Midbrain (tissue), 1 donor: ENCODE measurements at places on chromosomes 4 and X.

GRCh38 chr4:98383431-98384106 lies 122.4 kb downstream of the RAP1GDS1 start:
- DNase-seq, result no peak

GRCh38 chr4:7389719-7390118 lies 45.0 kb downstream of the PSAPL1 start:
- no peak for DNase-seq

DNA sequence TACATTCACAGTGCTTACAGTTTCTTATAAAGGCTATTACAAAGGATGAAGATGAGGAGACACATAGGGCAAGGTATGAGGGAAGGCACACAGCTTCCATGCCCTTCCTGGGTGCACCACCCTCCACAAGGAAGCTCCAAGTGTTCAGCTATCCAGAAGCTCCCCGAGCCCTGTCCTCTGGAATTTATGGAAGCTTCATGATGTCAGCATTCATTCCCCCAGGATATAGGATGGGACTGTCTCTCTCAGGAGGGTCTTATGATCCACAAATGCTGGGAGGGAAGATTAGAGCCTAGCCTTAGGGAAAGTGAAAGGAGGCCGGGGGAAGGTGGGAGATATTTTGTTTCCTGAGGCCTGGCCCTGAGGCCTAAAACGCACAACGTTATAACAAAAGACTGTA lies 236.0 kb downstream of the ANK2 start:
- no peak for DNase-seq

- no peak for DNase-seq
Observed at GRCh38 chr4:86054286-86055032, 305.4 kb downstream of the MAPK10 start.

- no peak for DNase-seq
Observed at GRCh38 chr4:151583157-151583914, 174.4 kb downstream of the FHIP1A start.

- DNase-seq, result no peak
Observed at GRCh38 chr4:144906181-144906925, 191.6 kb downstream of the ANAPC10 start.

DNA sequence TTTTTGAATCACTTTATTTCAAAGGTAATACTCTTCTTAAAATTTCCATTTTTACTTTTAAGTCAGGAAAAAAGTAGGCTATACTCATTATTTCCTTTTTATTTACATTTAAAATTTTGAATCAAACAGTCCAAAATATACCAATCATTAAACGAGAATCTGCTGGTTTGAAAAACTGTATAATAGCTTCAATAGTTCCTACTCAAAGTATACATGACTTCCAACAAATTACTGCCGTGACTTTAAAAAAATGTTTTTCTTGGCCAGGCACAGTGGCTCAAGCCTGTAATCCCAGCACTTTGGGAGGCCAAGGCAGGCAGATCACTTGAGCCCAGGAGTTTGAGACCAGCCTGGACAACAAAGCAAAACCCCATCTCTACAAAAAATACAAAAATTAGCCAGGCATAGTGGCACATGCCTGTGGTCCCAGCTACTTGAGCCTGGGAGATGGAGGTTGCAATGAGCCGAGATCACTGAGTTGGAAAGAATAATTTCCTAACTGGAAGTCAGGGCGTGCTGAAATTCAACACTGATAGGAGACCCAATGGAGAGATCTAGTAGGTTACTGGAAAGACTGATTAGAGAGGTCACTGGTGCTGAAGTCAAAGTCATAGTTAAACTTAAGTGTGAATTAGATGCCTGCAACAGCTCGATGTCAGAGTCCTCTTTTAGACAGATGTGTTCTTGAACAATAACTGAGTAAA lies 9.0 kb downstream of the KLHL8 start:
- no peak for DNase-seq

DNA sequence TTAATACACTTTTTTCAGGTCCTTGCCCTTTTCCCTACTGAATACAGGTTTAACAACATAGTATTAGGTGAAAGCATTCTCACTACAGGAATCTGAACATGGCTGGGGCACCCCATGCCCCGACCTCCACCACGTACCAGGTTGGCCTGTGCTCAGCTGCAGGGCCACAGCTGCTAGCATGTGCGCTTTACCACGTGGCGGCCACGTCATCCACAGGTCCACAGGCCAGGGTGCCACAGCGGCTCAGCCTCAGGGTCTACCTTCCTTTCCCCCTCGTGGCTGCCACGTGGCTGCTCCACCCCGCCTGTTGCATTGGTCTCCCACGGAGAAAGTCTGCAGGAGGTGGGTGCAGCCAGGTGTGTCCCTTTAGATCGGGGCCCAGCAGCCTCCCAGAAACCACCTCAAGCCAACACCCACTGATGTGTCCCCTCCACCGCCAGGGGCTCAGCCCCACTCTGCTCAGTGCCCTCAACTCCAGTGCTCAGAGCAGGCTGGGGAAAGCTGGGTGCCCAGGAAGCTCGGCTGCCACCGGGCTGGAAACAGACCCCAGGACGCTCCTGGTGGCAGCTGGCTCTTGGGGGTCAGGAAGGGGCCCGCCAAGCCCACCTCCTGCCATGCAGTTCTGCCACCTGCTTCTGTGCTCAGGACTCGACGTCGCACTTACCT lies 17.8 kb downstream of the CTBP1 start:
- DNase-seq, result no peak

DNA sequence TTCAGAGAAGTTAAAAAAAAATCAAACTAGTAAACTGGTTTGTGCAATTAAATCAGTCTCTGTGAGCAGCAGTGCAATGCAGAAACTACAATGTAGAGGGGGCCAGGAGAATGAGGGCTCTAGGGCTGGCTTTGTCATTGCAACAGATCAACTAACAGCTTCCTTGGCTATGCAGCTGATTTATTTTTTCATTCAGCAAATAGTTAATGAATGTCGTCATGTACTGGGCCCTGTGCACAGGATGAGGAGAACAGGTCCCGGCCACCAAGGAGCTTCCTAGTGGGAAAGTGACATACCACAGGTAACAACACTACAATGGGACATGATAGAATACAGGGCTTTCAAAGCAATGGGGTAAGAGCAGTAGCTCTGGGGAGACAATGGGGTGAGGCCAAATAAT lies 190.1 kb downstream of the NSUN7 start:
- no peak for DNase-seq

- no peak for DNase-seq
Observed at GRCh38 chrX:110944751-110945675, 149.4 kb upstream of the CHRDL1 start.

DNA sequence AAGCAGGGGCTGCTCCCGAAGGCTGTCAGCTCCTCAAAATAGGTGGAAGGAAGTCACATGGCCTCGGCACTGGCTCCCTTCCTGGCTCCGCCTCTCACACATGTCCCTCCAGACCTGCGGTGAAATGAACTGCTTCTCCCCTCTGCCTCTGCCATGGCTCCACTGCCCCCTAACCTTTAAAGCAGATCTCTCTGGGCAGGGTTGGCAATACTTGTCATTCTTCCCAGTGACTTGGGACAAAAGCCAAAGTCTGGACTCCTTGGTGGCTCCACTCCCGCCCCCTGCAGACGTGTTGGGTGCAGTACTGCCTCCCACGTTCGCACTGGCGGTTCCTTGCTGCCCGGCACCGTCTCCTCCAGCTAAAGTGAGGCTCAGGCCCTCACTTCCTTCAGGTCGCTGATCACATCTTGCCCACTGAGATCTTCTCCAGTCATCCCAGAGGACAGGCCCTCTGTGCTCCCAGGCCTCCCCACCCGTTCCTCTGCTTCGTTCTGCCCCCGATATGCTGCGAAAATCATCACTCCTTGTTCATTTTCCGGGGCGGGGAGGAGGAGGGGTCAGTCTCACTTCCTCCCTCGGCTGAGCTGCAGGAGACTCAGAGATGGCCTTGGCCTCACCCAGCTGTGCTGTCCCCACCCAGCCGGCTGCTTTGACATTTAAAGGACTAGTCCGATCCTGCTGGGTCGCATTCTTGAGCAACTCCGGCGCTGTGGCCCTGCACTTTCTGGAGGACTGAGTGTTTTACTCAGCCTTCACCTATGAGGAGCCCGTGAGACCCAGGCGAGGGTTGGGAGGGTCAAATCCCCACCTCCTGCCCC lies 97.4 kb downstream of the PHKA2 start:
- peak; percentile 29 for DNase-seq

DNA sequence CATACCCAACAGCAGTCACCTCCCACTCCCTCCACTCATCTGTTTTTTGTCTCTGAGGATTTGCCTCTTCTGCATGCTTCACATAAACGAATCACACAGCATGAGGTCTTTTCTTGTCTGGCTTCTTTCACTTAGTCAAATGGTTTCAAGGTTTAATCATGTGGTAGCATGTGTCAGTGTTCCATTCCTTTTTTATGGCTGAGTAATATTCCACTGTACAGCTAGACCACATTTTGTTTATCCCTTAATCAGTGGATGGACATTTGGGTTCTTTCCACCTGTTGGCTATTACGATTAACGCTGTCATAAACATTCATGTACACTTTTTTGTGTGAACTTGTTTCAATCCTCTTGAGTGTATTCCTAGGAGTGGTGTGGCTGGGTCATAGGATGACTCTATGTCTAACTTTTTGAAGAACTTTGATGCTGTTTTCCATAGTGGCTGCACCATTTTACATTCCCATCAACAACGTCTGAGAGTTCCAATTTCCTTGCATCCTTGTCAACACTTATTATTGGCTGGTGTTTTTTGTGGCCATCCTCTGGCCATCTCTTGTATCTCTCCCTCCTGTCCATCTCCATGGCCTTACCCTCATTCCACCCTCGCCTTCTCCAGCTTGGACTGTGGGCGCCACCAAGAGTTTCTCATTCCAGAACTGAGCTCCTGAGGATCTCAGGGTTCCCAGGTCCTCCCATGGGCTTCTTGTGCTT lies 12.4 kb upstream of the NSG1 start:
- DNase-seq, result no peak

DNA sequence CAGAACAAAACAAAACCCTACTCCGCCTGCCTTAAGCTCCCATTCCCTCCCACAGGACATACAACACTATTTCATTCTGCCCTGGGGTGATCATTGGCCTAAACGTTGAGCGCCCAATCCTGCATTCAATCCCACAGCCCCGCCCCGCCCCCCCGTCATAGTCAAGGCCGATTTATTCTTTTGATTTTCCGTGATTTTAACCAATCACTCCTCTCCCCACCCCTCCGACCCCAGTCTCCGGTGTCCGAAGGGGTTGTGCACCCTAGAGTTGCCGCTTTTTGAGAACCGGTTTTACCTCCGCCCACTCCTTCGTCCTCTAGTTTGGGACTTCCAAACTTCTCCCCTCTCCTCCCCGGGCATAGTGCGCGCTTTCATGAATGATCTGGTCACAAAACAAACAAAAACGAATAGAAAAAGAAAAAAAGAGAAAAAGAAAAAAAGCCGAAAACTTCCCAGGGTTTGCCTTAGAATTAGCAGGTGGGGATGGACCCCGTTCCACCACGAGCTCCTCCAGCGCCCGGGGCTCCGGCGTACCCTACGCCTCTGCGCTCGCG lies 446 bp upstream of the UBE2A start:
- no peak for DNase-seq

- DNase-seq, result no peak
Observed at GRCh38 chrX:2504706-2505332, 4.0 kb upstream of the DHRSX start.

DNA sequence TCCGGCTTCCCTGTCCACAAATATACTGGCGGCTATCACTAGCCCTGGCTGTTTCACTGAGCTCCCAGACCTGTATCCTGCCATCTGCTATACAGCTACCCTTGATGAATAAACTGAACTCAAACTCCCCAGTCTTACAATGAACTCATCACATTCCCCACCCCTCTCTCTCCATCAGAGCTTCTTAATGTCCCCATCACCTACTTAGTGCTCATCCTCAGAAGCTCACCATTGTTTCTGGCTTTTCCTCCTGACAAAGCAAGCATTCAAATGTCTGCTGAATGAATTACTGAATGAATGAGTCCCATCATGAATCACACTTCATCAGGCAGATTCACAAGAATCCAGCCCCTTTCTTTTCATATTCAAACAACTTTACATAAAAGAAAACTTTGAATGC lies 5.7 kb upstream of the DGAT2L6 start:
- no peak for DNase-seq

DNA sequence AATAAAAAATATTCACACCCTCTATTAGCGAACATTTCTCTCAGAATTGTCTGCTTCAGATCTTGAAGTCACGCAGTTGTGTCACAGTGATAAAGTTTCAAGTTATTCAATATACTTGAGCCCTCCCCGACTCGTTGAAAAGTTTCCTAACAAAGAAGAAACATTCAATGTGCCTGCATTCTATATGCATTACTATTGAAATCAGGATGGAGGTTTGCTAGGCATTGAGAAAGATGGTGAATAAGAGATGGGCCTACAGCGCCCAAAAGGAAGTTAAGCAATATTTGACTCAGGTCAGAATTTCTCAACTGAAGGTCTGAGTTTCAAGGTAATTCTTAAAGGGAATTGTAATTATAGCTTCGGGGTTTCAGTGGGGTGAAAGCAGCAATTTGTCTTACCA lies 6.1 kb downstream of the TCEANC start:
- DNase-seq, result no peak

DNA sequence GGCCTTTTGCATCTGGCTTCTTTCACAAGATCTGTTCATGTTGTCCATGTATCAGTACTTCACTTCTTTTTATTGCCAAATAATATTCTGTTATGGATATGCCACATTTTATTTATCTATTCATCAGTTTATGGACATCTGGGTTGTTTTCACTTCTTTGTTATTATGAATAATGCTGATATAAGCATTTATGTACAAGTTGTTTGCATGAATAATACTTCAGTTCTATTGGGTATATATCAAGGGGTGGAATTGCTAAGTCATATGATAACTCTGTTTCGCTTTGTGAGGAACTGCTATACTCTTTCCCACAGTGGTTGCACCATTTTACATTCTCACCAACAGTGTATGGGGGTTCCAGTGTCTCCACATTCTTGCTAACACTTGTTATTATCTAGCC lies 190.4 kb downstream of the RBMX2 start:
- no peak for DNase-seq

DNA sequence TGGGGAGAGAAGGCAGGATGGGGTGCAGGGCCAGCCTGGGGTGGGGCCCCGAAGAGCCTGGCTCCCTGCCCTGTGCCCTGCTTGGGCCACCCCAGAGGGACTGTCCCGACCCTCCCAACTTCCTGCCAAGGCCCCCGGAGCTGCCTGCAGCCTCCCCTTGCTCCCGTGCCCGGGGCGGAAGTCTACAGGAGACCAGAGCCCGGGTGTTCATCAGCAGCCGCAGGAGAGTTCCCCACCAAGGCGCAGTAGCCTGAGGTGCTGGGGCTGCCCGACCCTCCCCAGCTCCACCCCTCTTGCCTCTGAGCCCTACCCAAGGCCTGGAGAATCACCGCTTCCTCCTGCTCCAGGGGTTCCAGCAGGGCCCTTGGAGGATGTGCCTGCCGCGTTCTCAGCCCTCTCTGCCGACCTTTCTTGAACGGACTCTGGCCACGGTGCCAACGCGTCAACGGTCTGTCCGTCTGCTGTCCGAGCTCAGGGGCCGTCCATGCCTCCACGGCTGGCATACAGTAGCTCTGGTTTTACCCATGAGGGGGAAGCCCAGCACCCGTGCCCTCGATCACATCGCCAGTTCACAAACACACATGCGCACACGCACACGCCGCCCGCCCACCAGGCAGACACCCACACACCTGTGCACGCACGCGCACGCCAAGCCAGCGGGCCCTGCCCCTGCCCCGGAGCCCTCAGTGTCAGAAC lies 36.0 kb upstream of the SPON2 start:
- DNase-seq, result no peak

- DNase-seq, result no peak
Observed at GRCh38 chrX:45850775-45851433, 650.2 kb upstream of the DIPK2B start.

- DNase-seq, result no peak
Observed at GRCh38 chr4:140157341-140157740, 3.4 kb upstream of the MAML3 start.

GRCh38 chr4:52201715-52202114 lies 150.6 kb downstream of the SPATA18 start:
- DNase-seq, result no peak
